ENCODE measurements at places on chromosomes 12 and 14. TPM values are rescaled to one million over a fixed set of nuclear protein-coding genes. Genes with fewer than 3 reads are reported as not detected.

GRCh38 chr14:82546401-82546800 lies 1012.7 kb upstream of the SEL1L start:
- no peak for DNase-seq

DNA sequence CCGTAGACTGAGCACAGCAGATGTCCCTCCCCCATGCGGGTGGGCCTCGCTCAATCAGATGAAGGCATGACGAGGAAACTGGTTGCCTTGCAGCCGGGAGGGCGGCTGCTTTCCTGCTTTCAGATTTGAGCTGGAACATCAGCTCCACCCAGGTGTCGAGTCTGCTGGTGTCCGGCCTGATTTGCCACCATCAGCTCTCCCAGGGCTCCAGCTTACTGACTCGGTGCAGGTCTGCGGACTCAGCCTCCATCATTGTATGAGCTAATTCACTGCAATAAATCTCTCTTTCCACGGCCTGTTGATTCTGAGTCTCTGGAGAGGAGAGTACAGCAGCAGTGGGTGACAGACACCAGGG lies 156.2 kb downstream of the KIF26A start:
- DNase-seq = peak; percentile 4

GRCh38 chr12:11804130-11804529 lies 154.7 kb downstream of the ETV6 start:
- no peak for DNase-seq

GRCh38 chr14:57884175-57884574 lies 18.3 kb upstream of the SLC35F4 start:
- no peak for DNase-seq

GRCh38 chr12:132571051-132571450 lies 39.3 kb downstream of the LRCOL1 start:
- DNase-seq = no peak

GRCh38 chr14:75515629-75515996 lies 6.7 kb upstream of the BATF start:
- DNase-seq = no peak

- no peak for DNase-seq
Measured at GRCh38 chr14:21320913-21321312, 41.0 kb downstream of the RPGRIP1 start.

DNA sequence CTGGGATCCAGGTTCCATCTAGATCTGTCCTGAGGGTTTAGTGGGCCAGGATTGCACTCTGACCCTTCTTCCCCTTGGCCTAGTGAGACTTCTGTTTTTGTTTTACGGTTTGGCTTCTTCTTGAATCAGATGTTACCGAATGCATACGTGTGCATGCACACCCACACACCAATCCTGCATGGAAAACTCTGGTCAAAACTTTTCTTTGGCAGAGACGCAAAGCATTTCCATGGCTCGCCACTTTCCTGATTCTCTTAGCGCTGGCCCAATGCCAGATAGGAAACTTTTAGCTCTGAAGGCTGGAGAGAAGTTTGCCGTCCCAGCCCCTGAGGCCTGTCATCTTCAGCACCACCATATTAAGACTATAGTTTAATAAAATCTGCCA lies 67.4 kb upstream of the ACTN1 start:
- no peak for DNase-seq

GRCh38 chr12:90910958-90911357 lies 44.0 kb downstream of the CCER1 start:
- no peak for DNase-seq

DNA sequence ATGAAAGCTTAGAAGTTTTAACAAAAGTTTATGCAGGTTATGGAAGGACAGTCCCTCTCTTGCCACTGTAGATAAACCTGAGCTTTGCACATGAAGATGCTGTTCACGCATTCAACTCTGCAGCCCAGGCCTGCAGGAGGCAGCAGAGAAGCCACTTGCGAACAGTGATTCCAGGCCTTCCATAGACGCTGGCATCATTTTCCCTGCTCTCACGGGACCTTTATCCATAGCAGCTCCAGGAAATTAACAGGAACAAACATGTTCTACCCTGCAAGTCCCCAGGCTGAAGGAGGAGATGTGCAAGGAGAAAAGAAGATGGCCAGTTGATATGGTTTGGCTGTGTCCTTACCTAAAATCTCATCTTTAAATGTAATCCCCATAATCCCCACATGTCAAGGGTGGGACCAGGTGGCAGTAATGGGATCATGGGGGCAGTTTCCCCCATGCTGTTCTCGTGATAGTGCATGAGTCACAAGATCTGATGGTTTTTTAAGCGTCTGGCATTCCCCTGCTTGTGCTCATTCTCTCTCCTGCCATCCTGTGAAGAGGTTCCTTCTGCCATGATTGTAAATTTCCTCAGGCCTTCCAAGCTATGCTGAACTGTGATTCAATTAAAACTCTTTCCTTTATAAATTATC lies 2.0 kb downstream of the ERP27 start:
- DNase-seq = no peak

Gene BEGAIN
- 1.9 TPM for total RNA-seq

Gene CDKN3
- total RNA-seq = 4.3 TPM

Gene NRXN3
- 1.2 TPM for total RNA-seq

Gene LRRC9
- total RNA-seq = 0.19 TPM

Gene A2M
- total RNA-seq = 502 TPM

Gene ERGIC2
- 91.1 TPM for total RNA-seq

Gene LHX5
- not detected for total RNA-seq

Gene CLEC9A
- total RNA-seq = not detected

Gene STYX
- total RNA-seq = 13.3 TPM

Measured in left ventricle myocardium inferior (tissue), 1 donor.